ENCODE measurements at places on chromosomes 16 and 17.

GRCh38 chr17:74181341-74181740 is 22.1 kb upstream of the RPL38 start:
- no peak for DNase-seq

- no peak for DNase-seq
Measured at GRCh38 chr17:39200957-39201510, 951 bp downstream of the RPL19 start.

GRCh38 chr17:18877104-18877645 is 19.2 kb downstream of the PRPSAP2 start:
- no peak for DNase-seq

DNA sequence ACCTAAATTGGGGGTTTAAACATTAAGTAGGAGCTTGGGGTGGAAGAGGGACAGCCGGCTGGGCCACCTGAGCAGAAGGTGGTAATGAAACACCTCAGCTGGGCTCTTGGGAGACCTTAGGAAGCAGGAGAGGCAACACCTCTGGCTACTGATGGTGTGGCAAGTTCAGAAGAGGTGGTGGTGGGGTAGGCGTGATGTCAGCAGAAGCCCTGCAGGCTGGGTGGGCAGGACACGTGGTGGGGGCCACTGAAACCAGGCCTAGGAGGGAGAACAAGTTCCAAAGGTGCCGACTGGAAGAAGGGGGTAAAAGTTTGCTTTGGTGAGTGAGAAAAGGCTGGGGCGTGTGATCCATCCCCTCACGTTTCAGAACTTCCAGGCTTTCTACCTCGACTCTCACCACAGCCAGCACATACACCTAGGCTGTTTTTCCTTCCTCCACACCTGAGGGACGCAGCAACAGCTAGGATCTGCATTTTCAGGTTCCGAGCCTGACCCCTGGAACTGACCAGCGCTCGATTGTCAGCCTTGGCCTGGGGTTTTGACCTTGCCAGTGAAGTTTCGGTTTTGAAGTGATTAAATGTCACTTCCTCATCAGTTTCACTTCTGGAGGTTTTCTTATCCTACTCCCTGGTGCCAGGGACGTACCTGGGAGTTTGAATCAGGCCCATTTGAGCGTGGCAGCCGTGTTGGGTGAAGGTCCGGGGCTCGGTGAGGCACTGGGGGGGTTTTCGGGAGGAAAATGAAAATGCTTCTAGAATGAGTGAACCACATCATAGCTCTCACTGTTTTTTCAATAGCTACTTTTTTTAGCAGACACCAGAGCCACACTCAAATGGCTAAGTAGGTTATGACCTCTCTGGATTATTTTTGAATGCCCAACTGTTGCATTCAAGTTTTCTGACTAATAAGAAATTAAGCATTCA is 10.0 kb downstream of the SNN start:
- DNase-seq, result no peak

DNA sequence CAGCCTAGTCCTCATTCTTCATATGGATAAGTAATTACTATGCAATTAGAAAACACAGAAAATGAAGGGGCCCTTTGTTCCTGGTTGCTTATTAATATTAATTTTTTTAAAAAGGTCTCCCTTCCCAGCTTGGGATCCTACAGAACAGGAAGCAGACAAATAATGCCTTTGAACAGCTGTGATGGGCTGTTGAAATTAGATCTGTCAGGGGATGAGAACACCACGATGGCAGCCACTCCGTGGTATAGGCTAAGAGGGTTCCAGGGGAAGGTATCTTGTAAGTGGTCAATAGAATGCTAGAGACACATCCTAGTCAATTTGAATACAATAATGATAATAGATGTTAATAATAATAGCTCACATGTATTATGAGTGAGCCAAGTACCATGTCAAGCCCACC is 83.1 kb downstream of the CCDC182 start:
- DNase-seq, result no peak

GRCh38 chr17:73025041-73025560 is 67.4 kb downstream of the SLC39A11 start:
- no peak for DNase-seq

DNA sequence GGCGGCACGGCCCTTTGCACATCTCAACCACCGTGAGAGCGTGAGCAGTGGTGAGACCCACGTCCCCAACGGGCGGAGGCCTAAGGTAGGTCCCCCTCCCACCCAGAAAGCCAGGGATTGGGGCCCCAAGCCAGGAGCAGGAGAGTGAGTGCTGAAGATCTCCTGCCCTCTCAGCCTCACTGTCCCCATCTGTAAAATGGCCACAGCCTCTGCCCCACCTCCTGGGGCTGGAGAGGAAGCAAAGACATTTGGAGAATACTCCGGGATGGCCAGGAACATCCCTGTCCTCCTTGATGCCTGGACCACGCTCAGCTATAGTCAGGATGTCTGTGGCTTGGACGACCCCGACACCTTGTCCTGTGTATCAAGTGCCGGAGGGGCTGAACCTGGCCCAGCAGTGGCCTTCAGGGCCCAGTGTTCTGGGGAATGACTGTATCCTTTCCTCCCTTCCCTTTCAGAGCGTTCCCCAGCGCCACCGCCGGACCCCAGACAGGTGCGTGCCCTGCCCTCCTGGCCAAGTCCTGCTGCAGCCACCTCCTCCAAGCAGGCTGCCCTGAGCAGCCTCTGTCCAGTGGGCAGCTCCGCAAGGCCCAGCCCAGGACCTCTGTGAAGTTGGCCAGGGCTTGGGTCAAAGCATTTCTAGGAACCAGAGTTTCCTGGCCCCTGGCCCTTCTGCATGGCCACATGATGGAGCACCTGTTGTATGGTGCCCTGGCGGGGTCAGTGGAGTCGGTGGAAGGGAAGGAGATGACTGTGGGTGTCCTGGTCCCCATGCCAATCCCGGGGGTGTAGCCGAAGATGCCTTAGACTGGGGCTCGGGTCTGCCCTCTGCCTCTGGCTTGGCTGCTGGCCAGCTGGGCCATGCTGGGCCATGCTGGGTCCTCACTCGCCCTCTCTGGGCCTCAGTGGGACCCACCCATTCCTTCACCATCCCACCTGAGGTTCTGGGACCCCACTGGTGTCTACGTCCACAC is 38.4 kb downstream of the ADCY7 start:
- no peak for DNase-seq

DNA sequence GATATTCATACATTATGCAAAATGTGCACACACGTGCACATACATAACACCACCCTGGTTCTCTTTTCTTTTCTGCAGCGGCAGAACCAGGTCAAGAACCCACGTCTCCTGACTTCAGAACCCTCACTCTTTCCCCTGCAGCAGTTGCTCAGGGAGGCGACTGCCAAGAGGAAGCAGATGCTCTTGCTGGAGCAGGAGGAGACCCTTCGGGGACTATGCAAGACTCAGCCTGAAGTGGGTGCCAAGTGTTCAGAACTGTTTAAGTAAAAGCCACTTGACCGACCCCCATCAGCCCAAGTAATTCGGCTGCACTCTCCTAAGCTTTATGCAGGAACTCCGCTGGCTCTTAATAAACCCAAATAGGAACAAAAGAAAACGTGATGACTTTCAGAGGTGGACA is 193.8 kb downstream of the SLC39A11 start:
- DNase-seq, result no peak

GRCh38 chr16:29141586-29142324 is 156.9 kb downstream of the LAT start:
- no peak for DNase-seq

GRCh38 chr17:77322514-77323412 is 182.0 kb downstream of the SEC14L1 start:
- peak; percentile 43 for DNase-seq

GRCh38 chr17:73060721-73061120 is 31.8 kb downstream of the SLC39A11 start:
- no peak for DNase-seq

GRCh38 chr17:42744806-42745617 is at the start of gene EZH1:
TSS of gene EZH1 (minus strand) at chr17:42745040. CDS start at chr17:42728941, 16,099 bp downstream.
- peak; percentile 100 for DNase-seq

- no peak for DNase-seq
Measured at GRCh38 chr17:15145621-15146020, 119.5 kb downstream of the PMP22 start.

DNA sequence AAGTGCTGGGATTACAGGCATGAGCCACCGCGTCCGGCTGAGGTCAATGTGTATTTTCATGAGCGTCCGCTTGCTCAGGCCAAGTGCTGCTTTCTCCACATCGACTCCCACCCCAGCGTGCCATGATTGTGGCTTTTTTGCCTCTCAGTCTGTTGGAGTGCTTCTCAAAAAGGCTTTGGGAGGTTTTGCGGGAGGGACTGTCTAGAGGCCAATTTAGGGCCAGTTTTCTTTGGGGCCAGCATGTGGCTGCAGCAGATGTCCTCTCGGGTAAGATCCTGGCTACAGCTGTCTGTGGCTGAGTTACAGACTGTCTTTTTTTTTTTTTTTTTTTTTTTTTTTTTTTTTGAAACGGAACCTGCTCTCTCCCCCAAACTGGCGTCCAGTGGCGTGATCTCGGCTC is 6.5 kb downstream of the C16orf90 start:
- no peak for DNase-seq

- DNase-seq, result peak; percentile 22
Measured at GRCh38 chr17:73645050-73645871, 1.0 kb upstream of the SDK2 start.

DNA sequence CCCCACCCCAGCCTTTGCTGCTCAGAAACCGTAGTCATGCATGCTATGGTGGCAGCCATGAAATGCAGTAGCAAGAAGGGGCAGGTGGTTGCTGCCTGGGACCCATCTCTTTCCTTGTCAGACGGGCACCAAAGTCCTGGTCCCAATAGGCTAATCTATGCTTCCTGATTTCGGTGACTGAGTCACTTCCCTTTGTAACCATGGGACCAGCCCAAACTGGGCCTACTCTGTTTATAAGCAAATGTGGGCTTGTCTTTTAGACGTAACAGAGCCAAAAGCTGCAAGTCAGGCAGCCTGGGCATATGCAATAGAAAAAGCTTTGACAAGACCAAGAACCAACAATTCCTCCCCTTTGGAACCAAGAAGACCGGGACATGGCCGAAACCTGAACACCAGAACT is 99.1 kb upstream of the RBBP6 start:
- DNase-seq, result no peak

DNA sequence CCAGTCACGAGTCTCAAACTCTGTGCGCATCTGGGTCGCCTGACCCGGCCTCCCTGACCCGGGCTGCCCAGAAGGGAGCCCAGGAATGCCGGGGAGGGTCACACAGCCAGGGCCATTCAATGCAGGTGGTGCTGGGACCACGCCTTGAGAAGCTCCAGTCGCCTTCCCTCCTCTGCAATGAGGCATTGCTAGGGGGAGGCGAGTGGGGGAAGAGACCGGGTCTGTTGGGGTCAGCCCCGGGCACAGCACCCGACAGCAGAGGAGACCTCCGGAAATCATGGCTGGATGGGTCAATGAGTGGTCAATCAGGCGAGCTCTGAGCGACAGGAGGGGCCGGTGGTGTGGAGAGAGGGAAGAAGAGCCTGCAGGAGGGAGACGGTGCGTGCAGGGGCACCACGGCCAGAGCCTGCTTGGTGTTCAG is 13.3 kb downstream of the JPH3 start:
- DNase-seq, result no peak

DNA sequence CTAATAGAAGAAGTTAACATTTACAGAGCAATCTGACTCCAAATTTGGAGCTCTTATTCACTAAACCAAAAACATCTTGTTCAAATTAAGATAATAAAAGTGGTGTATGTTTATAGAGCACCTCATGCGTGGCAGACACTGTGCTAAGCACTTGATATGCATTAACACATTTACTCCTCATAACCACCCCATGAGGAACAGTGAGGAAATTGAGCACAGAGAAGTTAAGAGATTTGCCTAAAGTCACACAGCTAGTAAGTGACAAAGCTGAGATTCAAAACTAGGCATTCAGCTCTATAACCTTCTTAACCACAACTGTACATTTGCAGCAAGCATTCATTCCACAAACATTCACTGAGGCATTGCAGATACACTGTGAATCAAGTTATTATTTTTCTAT is 94.0 kb downstream of the VAT1L start:
- no peak for DNase-seq

DNA sequence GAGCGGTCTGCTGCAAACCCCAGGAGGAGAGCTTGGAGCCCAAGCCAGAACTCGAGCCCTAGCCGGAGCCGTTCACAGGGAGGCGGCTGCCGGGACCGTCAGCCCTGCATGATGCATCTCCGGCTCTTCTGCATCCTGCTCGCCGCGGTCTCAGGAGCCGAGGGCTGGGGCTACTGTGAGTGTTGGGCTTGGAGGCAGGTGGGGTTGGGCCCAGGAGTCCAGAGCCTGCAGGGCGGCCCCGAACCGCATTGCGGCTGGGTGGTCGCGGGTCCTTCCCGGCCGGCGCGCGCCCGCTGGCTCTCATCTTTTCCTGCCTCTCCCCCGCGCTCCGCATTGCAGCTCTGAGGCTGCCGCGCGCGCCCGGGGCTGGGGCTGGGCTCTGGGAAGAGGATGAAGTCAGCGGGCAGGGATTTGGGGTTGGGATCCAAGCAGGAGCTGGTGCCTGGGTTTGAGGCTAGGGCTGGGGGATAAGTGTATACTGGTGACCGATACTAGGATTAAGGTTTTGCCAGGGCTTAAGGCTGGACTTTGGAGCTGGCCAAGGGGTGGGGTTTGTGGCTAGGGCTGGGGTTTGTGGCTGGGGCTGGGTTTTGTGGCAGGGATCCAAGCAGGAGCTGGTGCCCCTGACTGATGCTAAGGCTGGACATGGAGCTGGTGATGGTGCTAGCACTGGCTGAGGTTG is 532 bp downstream of the CNTNAP1 start:
- peak; percentile 67 for DNase-seq

DNA sequence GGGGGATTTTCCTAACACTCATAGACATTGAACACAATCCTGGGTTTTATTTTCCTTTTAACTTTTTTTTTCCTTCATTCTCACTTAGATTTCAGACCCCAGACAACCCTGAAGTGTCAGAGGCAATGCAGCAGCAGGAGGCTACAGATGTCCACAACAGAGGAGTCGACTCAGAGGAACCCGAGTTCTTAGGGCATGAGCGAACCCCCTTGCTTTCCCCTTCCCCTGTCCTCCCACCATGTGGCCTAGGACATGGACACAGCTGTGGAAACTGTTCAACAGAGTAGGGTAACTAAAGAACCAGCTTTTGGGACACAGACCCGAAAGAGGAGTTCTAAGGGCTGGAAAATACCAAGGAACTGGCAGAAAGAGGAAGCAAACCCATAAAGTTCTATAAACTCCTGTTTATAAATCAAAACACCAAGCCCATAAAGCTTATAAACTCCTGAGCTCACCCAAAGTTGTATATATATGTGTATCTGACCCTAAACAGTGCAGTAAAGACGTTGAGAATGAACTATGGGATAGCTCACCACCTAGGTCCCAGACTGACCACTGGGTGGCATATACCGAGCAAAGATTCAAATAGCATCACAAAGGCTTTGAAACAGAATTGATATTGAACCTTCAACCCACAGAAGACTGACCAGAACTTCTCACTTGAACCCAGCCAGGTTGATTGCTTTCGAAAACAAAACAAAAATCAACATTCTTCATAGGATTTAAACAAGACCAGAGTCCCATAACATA is 33.9 kb downstream of the CMTM4 start:
- DNase-seq, result peak; percentile 22

DNA sequence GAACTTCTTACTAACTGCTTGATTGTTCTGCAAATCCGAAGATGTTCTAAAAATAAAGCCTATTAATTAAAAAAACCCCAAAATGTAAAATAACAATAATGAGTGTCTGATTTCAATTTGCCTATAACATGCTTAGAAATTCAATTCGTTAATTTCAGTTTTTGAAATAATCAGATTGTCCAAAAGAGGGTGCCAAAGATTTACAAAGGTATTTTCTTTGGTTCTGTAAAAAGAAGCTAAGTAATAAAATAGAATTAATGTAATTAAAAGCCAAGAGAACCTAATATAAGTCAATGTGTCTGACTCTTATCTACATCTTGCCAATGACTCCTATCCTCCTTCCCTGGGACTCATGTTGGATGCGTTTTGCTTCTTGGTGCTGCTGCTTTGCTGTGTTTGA is 75.0 kb upstream of the CPHXL start:
- no peak for DNase-seq
